ENCODE measurements at places on chromosomes 1 and 21.

DNA sequence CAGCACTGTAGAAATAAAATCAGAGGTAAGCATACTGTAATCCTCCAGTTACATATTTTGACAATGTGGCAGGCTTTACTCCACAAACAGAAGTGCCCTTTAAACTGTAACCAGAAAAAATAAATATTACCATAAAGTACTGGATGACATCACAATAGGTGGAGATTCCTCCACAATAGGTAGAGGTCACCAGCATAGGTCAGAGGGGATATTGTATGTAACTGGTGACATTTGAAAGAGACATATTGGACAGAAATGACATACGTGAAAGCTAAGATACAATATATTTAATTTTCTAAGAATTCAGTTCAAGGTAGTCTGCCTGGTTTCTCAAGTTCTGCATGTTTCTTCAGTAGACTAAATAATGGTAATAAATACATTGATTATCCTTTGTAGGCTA, at the start of gene ASB17:
ASB17 (minus strand) TSS at position 101 of the 400 bp plus-strand sequence. CDS start 113 bp downstream, outside the sequence.
- DNase-seq: no peak

DNA sequence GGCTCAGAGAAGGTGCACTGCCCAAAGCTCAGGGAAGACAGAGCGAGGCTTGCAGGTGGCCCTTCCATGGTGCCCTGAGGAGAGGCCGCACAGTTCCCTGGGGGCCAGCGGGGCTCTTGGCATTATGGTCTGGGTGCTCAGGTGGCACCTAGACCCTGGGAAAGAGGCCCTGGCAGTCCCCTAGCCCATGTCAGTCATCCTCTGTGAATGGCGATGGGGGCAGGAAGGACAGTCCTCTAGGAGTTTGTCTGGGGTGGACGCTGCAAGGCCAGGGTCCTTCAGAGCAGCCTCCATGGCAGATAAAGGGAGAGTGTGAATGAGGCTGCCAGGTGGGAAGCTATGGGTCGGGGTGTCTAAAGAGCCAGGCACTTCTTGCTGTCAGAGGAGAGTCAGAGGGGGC, 345.9 kb upstream of the VAMP3 start:
- DNase-seq: no peak

DNA sequence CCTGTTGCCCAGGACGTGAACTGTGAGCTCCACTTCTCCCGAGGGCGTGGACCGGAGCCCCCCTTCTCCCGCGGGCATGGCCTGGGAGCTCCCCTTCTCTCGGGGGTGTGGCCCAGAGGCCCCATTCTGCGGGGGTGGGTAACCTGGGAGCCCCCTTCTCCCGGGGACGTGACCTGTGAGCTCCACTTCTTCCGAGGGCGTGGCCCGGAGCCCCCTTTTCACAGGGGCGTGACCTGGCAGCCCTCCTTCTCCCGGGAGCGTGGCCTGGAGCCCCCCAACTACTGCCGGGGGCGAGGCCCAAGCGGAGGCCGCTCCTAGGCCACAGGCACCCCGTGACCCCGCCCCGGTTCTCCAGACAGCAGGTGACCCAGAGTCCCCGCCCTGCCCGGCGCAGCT, 320 bp downstream of the C1orf174 start:
- no peak for DNase-seq

DNA sequence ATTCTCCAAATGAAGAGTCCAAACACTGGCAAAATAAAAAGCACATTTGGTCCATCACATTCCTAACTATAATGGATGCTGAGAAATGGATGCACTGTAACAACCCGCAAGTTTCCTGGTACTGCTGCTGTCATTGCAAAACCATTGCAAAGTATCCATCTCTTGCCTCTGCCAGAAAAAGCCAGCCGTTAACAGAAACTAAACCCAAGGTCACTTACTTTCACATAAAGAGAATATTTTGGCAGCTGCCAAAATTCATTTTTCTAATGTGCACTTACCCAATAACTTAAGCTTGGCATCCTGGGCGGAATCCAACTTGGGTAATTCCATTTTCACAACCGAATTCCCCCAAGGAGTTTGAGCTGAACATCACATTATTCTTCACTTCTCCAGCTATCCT, 77.0 kb upstream of the LRRC8D start:
- DNase-seq: no peak

DNA sequence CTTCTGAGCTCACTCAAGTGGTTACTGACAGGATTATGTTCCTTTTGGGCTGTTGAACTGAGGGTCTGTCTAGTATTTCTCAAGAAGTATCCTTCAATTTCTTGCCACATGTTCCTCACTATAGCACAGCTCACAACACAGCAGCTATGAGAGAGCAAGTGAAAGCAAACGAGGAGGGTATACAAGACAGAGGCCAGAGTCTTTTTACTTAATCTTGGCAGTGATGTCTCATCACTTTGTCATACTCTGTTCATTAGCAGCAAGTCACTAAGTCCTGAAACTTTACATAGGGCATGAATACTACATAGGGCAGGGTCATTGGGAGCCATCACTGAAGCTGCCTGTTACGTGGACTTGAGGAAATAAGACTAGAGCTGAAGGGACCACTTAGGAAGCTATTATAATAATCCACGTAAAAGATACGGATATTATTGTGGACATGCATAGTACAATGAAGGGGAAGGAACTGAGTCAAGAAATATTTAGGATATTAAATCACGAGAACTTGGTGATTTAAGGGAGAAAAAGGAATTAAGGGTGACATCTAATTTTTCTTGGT, 63.7 kb downstream of the SLC30A7 start:
- no peak for DNase-seq

DNA sequence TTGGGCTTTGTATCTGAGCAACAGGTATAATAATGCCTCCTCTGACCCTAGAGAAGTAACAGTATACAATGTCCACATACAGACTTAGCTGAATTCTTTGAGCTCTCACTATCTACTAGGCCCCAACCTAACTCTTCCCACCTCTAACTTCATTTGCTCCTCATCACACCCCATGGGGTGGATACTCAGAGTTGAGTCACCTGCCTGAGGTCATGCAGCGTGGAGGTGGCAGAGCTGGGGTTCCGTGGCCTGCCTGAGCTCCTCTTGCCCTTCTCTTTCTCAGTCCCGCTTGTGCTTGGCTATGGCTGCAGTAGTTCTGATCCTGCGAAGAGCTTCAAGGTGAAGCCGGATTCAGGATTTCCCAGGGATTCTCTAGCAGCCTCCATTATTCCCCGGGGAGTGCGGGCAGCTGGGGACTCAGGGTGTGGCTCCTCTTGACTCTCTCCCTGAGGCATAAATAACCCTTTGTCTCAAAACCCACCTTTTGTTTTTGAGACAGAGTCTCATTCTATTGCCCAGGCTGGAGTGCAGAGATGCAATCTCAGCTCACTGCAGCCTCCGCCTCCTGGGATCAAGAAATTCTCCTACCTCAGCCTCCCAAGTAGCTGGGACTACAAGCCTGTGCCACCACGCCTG, 29.9 kb upstream of the ACTL8 start:
- DNase-seq: no peak

DNA sequence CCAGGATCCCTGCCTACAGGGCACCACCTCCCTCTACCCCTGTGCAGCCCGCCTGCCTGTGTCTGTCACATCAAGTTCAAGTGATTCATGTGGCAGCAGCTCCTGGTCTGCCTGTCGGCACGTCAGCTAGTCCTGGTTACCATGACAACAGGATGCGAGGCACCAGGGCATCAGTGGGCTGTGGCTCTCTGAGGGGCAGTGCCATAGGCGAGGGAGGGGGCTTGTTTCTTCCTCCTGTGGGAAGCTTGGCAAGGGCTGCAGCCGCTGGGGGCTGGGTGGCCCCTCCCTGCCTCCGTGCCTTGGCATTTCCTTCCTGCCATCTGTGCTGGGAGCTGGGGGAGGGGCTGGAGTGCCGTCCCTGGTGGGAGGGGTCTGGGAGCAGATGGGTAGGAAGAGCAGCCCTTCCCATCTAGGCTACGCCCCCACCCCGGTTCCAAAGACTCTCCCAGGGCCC, 43.1 kb downstream of the FOXO6 start:
- peak; percentile 65 for DNase-seq

Measured in anterior cingulate cortex (tissue), 58 donors.